ENCODE measurements at places on chromosomes 16 and 17.

- no peak for DNase-seq
Observed at GRCh38 chr16:68384288-68385161, 63.8 kb downstream of the SMPD3 start.

GRCh38 chr17:54626146-54626703 lies 274.4 kb upstream of the TOM1L1 start:
- no peak for DNase-seq

GRCh38 chr16:14240964-14241363 lies 169.8 kb downstream of the MRTFB start:
- no peak for DNase-seq

- no peak for DNase-seq
Observed at GRCh38 chr17:14294876-14295275, 6.0 kb upstream of the HS3ST3B1 start.
